ENCODE measurements at places on chromosomes 12 and 14.
A peak's percentile ranks its signal among the peaks of the same experiment; 100 is the strongest.

DNA sequence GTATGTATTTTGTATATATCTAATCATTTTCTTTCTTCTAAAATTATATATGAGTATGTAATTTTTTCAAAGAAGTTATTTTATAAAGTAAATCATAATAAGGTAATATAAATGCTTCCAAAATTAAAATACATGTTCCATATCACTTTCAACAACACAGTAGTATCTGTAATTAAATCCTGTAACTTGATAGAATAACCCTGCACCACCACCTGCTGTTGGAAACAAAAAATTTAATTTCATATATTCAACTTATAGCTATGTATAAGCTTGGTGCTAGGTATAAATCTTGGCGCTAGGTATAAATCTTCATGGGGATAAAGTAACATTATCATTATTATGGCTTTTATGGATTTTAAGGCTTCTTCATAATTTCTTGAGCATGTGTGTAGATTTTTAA is 149.7 kb upstream of the DCN start:
- H3K4me3 ChIP-seq, result no peak overlapping the region
- no peak overlapping the region for H3K27ac ChIP-seq
- no peak for DNase-seq
- H3K27me3 ChIP-seq, result no peaks in the 10 kb centered on the region
- no peaks in the 10 kb centered on the region for H3K4me1 ChIP-seq

- no peaks in the 10 kb centered on the region for H3K36me3 ChIP-seq
- H3K27me3 ChIP-seq, result no peaks in the 10 kb centered on the region
- no peak overlapping the region for H3K4me3 ChIP-seq
- H3K27ac ChIP-seq, result no peak overlapping the region
- no peak for DNase-seq
These were observed 229.1 kb upstream of the CLEC14A start for GRCh38 chr14:38485026-38485425.

DNA sequence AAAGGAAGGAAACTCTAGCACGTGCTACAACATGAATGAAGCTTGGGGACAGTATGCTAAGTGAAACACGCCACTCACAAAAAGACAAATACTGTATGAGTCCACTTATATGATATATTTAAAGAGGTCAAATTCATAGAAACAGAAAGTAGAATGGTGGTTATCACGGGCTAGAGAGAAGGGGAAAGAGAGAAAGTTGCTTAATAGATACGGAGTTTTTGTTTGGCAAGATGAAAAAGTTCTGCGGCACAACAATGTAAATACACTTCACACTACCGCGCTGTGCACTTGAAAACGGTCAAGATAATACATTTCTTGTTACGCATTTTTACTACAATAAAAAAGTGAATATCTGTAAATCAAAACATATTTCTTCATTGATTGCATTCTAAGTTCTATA is 37.3 kb downstream of the FBLN5 start:
- no peak overlapping the region for H3K27ac ChIP-seq
- DNase-seq, result no peak
- H3K4me1 ChIP-seq, result peaks cover 8% of the 10 kb centered on the region
- H3K4me3 ChIP-seq, result no peak overlapping the region
- H3K36me3 ChIP-seq, result no peaks in the 10 kb centered on the region

DNA sequence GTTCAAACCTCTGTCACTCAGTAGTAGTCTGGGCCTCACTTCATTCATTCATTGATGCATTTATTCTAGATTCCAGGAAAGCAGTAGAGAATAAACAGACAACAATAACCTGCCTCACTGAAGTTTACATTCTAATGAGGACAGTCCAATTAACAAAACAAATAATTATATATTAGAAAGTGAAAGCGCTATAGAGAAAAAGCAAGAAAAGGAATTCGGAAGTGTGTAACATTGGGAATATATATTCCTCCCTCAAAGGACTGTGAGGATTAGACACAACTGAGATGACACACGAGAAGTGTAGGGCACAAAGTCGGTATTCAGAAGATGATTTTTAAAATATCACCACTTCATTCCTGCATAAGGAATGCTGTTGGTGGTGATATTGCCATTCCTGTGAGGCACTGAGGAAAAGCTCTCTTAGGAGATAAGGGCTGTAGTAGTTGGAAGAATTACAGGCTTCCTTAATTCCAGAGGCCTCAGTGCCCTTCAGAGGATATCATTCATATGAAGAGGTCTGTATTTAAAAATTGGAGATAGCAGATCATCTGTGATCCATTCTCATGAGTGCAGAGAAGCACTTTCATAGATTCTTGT is 3.9 kb upstream of the DUSP6 start:
- no peaks in the 10 kb centered on the region for H3K36me3 ChIP-seq
- no peak for DNase-seq

GRCh38 chr12:113684053-113684907 is 212.6 kb upstream of the LHX5 start:
- no peak overlapping the region for H3K27ac ChIP-seq
- H3K4me3 ChIP-seq, result no peak overlapping the region
- no peak for DNase-seq
- H3K36me3 ChIP-seq, result no peaks in the 10 kb centered on the region
- no peaks in the 10 kb centered on the region for H3K4me1 ChIP-seq
- H3K27me3 ChIP-seq, result no peaks in the 10 kb centered on the region

DNA sequence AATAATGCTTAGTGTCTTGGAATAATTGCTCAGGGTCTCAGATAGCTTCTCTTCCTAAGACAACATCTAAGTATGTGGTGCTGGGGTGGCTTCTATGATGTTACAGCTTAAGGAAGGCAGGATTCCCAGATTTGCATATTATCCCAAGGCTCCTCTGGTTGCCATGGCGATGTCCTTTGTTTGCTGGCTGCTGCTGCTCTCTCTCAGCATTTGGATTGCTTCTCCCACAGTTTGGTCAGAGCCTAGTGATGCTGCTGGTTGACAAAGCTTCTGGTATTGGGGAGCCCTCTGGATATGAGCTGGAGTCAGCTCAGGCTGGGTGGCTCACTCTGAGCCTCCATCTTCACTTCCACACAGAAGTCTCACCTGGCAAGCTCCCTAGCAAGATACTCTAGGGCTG is 56.4 kb upstream of the FBXO33 start:
- no peaks in the 10 kb centered on the region for H3K27me3 ChIP-seq
- H3K4me3 ChIP-seq, result no peak overlapping the region
- no peak for DNase-seq
- no peaks in the 10 kb centered on the region for H3K36me3 ChIP-seq
- H3K27ac ChIP-seq, result no peak overlapping the region

DNA sequence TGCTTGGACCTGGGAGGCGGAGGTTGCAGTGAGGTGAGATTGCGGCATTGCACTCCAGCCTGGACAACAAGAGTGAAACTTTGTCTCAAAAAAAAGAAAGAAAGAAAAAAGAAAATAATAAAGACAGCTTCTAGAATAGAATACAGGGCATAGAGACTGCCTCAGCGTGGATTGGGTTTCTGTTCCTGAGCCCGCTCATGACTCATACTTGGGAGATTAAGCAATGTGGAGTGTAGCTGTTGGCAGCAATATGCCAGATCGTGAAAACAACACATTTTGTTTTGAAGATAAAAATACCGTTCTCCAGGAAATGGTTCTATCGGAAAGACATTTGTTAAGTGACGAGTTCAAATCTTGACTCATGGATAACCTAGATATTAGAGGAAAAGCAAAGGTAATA is 67.2 kb downstream of the GLT1D1 start:
- H3K4me1 ChIP-seq, result peaks cover 11% of the 10 kb centered on the region
- no peak overlapping the region for H3K27ac ChIP-seq
- no peaks in the 10 kb centered on the region for H3K36me3 ChIP-seq
- DNase-seq, result no peak
- no peak overlapping the region for H3K4me3 ChIP-seq

DNA sequence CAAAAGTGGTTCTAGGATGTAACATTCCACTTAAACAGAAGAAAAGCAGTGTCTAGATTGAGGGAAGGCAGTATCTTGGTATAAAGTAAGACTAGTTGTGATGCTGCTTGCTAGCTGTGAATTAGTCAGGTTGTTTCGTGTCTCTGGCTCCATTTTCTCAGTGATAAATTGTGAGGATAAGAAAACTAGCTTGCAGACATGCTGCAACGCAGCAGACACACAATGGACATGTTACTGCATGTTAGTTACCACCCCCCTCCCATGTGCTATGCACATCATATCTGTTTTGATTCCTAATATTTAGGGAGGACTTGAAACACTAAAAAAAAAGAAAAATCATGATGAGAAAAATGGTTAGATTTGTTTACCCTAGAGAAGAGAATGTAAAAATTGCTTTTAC is 2.9 kb downstream of the CCNK start:
- no peaks in the 10 kb centered on the region for H3K36me3 ChIP-seq
- H3K4me3 ChIP-seq, result no peak overlapping the region
- H3K4me1 ChIP-seq, result peaks cover 14% of the 10 kb centered on the region
- H3K27me3 ChIP-seq, result no peaks in the 10 kb centered on the region
- no peak for DNase-seq
- H3K27ac ChIP-seq, result no peak overlapping the region

GRCh38 chr12:63918800-63919300 is 74.3 kb downstream of the SRGAP1 start:
- peak overlapping the region; percentile 77 for H3K27ac ChIP-seq
- peaks cover 29% of the 10 kb centered on the region for H3K4me1 ChIP-seq
- DNase-seq, result no peak
- no peaks in the 10 kb centered on the region for H3K36me3 ChIP-seq

- no peaks in the 10 kb centered on the region for H3K4me1 ChIP-seq
- H3K27me3 ChIP-seq, result no peaks in the 10 kb centered on the region
- no peaks in the 10 kb centered on the region for H3K36me3 ChIP-seq
- no peak overlapping the region for H3K27ac ChIP-seq
- DNase-seq, result no peak
These were observed 56.8 kb upstream of the FAM181A start for GRCh38 chr14:93870377-93870776.
